NCI-H526 (cell line): ENCODE measurements at places on chromosomes 1 and 21.

- DNase-seq: no peak
Measured at GRCh38 chr1:197998110-197998509, 80.9 kb downstream of the LHX9 start.

GRCh38 chr1:53325326-53326087 lies 2.4 kb downstream of the LRP8 start:
- DNase-seq: no peak

DNA sequence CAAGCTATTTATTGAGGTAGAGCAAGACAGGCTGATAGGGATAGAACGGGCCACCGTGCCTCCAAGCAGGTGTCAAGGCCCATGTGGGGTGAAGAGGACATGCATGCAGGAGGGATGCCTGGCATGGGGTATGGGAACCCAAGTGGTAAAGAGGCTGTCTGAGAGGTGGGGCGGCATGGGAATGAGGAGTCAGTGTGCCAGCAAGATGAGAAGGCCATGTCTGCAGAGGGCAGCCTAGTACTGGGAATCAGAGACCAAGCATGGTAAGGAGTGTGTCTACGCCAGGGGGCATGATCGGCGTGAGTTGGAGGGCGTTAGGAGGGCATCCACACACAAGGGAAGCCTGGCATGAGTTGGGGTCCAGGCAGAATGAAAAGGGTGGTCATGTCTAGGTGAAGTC lies 303.7 kb upstream of the PLD5 start:
- DNase-seq: no peak

- no peak for DNase-seq
Measured at GRCh38 chr1:24311234-24311633, 7.9 kb upstream of the GRHL3 start.

- DNase-seq: no peak
Measured at GRCh38 chr1:15120251-15120945, 33.1 kb upstream of the TMEM51 start.

DNA sequence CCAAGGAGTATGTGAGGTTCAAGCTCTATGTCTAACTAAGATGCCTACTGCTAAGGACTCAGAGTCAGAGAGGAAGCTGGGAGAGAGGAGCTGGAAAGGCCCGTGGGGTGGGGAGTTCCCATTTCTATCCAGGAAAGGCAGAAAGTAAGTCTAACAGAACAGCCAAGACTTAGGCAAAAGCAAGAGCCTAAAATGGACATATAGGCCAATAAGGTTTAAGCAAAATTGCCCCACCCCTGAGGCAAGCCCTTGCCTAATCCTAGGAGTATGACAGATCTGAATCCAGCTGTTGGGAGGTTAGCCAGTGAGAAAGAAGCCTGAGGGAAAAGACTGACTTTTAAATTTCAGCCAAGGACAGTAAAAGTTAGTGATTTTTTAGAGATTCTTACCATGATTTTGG lies 1.6 kb upstream of the KLHDC9 start:
- no peak for DNase-seq

GRCh38 chr1:18951818-18952391 lies 4.6 kb downstream of the IFFO2 start:
- no peak for DNase-seq

- DNase-seq: no peak
Measured at GRCh38 chr21:14763695-14764064, 217.6 kb upstream of the SAMSN1 start.

DNA sequence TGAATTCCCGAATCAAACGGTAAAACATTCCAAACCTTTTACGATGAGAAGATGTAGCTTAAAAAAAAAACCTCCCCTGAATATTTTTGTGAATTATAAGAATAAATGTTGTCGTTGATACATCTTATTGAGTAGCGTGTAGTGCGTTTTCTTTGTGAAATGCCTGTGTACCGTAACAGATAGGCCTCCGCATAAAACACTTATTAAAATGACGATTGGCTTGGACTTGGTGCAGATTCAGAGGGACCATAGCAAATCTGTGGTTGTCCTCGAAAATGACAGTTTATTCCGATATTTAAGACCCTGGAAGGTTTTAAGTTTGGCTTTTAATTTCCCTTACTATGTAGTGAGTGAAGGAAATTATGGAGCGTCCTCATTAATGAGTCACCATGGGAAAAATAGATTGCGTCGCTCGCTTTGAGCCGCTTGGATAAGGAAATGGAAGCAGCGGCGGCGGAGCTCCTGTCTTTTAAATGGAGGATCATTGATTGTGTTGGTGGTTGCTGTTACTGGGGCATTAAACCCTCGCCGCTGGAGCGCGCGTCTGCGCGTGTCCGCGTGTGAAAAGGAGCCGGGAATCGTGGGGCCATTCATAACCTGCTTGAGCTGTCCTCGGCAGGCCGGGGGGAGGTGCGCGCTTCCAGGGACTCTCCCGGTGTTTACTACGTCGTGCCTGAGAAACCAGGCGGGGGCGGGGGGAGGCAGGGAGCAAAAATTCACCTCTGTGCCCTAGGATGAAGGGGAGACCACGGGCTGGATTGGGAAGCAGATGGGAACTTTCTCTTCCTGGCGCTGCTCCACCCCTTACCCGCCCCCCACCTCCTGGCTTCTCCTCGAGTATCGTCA lies 1.6 kb downstream of the SPEN start:
- DNase-seq: peak; percentile 90

DNA sequence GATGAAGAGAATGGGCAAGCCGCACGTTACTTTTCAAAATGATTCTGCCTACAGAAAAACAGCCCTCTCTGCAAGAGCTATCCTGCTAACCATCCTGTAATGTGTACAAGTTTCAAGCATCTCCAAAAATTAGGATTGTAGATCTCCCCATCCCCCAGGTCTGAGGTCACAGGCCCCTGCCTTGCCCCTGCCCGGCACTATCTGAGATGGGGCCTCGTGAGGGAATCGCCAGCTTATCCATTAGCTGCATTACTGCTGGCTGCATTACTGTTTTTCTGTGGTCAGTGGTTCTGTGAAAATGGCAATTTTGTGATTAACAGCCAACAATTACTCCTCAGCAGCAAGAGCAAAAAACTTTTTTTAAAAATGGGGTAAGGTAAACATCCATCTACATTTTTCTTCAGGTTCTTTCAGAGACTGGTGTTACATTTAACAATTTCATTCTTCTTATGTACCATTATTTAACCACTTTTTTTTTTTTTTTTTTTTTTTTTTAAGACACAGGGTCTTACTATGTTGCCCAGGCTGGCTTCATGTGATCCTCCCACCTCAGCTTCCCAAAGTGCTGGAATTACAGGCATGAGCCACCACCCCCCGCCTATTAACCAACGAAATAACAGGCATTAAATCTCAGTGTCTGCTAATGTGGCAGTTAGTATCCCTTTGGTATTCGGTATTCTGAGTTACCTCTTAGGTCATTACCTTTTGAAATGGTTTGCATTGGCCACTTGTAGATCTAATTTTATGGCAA lies 83.8 kb downstream of the MRPL37 start:
- DNase-seq: no peak

DNA sequence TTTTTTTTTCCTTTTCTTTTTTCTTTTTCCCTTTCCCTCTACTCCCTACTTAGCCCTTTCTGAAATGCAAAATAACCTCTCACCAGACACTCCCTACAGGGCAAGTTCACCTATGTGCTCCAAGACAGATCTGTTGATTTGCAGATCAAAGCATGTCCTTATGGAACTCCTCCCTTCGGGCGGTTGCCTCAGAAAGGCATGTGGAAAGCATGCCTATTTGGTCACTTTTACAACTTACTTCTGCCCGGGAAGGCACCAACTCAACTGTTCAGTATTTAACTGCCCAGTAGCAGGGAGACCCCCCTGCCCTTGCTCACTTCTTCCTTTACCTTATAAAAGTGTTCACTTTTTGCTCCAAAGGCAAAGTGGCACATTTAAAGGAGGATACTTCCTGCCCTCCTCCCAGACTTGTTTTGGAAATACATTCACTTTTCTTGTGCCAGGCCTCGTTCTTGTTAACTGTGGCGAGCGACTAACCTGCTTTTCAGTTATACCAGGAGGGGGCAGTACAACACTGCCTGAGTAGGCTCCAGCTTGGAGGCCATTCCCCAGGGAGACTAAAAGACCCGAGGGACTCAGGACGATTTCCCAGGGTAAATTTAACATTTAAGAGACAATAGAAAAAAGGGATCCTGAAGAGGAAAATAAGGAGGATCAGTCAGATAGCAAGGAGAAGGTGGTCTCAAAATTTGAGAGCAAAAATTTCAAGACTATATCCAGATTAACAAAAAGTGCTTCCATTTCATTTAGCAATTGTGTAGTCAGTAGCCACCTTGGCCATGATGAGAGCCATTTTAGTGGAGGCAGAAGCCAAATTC lies 12.3 kb upstream of the SLAMF7 start:
- DNase-seq: peak; percentile 98

DNA sequence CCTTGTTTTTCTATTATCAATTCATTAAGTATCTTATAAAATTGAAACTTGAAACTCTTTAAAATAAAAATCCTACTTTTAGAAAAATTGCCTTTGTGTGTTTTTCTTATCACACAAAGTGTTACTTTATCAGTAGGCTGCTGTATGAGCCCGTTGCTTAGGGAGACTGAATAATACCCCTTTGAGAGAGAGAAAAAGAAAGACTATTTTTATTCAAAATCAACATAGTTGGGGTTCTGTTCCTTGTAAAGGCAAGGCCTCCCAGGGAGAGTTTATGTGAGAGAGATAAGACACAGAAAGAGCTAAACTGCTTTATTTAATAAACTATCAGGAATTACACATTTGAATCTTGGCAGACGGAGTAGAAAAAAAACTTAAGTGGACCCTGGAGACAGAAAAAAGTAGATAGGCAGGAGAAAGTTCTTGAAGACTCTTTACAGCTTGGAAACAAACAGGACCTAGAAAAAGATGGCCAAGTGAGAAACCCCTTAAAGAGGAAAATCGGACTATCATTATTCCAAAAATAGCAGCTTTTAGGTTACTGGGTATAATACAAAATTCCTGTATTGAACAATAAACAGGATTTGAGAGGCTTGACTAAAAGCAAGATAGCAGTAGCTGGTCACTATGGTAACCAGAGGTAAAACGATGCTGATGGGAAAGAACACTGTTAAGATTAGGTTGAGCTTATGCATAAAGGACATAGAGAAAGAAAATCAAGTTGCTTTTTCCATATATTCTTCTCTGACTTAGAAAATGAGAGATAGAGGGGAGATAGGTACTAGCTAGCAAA lies 170.9 kb downstream of the LRRC7 start:
- no peak for DNase-seq

DNA sequence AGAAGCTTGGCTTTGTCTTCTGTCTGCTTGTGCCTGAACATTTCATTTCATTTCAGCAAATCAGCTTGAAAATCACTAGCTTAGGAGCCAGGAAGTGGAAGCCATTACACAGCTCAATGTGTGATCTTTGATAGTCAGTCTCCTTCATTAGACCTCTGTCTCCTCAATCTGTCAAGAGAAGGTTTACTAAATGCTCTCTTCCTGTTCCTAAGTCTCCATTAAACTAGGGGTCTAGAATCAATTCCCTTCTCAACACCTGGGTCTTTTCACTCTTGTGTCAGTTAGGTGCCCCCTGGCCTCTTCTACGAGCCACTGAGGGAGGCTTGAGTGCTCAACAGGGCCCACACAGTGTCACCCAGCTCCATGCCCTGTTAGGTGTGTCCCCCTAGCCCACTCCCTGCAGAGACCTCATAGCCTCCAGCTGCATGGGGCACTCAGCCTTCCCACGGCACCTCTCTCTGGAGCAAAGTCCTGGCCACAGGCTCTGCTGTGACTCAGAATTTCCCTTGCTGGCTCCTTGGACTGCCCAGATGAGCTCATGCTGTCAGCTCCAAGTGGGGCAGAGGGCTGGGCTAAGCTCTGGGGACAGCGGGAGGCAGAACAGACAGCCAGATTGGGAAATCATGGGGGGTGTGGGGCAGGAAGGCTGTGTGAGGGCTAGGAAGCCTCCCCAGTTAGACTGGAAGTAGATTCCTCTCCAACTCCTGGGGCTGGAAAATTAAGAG lies 115.7 kb upstream of the IPO9 start:
- DNase-seq: no peak

DNA sequence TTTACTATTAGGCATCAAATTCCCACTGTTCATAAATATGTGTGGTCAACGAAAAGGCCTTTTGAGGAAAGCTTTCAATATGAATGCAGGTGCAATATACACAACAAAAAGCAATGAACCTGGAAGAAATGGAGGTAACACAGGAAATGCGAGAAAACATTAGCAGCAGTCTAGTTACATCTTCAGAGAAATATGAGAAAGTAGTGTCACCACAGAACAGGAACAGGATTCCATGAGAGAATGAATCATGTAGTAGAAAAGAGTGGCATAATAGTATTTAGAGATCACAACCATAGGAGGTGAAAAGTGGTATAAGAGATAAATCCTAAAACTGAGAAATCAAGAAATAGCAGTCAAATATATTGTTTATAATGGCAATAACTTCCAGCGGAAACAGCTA lies 103.7 kb downstream of the AK5 start:
- DNase-seq: no peak

GRCh38 chr1:6788946-6789345 lies 3.7 kb downstream of the CAMTA1 start:
- no peak for DNase-seq

DNA sequence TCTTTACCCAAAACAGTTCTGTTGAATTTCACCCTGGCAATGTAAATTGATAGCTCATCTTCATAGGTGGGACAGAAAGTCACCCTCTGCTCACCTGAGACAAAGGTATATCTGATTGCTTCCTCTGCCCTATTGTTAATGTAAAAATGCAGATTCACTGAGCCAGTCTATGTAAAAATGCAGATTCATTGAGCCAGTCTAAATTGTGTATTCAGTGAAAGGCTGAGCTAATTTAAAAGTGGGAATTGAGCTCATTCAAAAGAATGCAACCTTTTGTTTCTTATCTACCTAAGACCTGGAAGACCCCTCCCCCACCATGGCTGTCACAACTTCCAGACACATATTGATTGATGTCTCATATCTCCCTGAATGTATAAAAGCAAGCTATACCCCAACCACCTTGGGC lies 4.8 kb upstream of the MYSM1 start:
- DNase-seq: no peak

DNA sequence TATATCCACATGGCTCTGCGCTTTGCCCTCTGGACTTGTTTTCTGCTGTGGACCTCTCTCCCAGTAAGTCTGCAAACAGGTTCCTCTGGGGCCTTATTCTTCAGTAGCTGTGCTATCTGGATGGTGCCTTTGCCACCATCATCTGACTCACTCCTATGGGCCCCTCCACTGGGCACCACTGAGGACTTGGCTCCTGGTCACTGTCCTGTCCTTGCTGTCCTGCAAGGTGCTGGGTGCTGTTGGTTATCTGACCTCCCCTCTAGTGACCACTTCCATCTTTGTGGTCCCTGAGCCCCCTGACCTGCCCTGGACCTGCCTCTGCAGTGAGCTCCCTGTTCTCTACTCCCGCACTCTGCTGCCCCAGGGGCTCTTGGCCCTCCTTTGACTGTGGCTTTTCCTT lies 6.7 kb downstream of the CNIH3 start:
- no peak for DNase-seq

DNA sequence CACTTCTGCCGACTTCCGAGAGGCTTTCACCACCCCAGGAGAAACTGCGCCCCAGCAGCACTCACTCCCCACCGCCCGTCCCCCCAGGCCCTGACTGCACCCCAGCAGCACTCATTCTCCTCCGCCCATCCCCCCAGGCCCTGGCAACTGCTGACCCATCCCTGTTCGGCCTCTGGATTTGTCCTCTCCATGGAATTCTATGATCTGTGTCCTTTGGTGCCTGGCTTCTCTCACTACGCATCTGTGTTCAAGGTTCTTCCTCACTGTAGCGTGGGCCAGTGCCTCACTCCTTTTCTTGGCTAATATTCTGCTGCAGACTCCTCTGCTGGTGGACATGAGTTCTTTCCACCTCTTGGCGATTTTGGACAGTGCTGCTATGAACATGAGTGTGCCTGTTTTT lies 121.8 kb upstream of the ARHGEF16 start:
- DNase-seq: no peak

GRCh38 chr21:42135386-42136052 lies 64.4 kb downstream of the UMODL1 start:
- no peak for DNase-seq
